ENCODE measurements at places on chromosomes 2 and 18. TPM values are rescaled to one million over a fixed set of nuclear protein-coding genes. Genes with fewer than 3 reads are reported as not detected.

Gene PSMA8
- not detected for total RNA-seq

Gene TOGARAM2
- total RNA-seq, result 2.1 TPM

Gene SLC38A11
- total RNA-seq, result 0.70 TPM

Gene AMER3
- not detected for total RNA-seq

Gene ST8SIA3
- total RNA-seq, result not detected

Gene ALLC
- not detected for total RNA-seq
